ENCODE measurements at places on chromosomes 2 and 18.

DNA sequence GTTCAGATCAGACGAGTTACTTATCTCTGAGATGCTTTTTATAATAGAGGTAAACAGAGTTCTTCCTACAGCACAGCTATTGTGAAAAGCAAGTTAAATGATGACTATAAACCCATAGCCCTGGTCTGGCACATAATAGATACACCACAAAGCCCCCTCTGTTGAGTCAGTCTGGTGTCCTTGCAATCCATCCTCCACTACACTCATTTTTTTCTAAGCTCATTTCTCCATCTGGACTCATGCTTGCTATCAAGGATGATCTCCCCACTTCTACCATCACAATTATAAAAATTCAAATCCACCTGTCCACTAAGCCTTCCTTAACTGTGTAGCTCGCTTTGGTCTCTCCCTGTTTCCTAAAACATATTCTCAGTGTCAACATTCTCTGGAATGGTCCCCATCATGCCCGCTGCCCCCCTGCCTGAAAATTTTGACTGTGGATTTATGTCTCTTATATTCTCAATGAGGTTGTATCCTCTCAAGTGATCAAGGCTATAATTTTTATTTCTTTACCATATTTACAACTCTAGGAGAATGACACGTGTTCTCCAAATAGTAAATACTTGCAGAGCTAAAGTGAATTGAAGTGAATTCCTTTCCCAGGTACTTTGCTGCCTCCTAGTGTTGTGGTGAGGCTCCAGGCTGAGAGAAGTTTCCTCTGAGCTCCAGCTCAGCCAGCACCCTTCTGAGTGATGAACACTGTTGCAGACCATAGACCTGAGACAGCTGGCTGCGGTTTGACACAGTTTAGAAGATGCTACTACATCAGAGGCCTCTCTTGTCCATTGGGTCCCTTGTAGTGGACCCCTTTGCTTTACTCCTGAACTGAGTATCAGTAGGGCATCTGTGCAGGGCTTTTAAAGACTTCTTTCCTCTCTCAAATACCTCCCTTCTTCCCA is 108.7 kb downstream of the DPP10 start:
- no peak for DNase-seq

- no peak for DNase-seq
These were observed 140.1 kb downstream of the ACOXL start for GRCh38 chr2:110872521-110872920.

GRCh38 chr2:16960579-16960978 is 294.9 kb upstream of the CYRIA start:
- DNase-seq, result no peak

DNA sequence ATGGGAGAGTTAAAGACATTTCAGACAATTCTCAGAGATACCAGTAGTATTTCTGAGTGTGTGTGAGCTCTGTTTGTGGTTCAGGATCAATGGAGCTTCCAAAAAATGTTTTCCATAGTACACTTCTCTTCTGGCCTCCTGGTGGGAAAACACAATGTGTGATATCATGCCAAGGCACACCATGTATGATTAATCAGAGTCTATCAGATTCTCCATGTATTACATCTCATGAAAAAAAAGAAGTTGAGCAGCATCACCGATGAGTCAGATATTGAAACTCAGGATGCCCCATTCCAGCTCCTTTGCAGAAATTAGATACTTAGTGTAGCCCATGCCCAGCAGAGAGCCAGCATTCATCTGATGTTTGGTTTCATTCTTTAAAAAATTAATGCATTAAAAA is 620.3 kb upstream of the POU3F3 start:
- DNase-seq, result no peak

DNA sequence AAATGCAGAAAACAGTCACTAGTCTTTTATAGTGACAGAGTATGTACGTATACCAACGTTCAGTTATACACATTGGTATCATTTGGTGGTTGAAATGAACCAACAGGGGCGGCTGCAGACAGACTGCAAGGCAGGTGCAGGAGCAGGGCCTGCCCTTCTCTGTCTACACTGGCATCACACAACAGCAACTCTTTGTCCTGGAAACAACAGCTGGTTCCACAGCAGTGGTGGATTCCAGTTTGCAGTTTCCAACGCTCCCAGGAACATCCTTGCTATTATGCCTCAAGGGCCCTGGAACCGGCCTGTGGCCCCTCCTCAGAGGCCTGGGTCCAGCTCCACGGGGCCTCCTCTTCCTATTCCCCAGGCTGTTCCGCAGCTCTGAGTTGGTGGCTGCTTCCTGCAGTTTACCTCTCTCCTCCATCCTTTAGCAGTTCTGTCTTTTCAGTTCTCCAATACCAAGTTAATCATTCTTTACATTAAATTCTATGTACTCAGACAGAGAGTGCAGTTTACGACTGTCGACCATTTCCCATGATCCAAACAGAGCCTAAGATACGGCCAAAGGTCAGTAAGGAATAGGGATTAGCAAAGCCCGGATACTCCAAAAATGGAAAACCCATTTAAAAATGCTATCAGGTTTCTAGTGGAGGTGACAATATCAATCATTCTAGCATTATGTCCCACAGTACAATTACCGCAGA is 87.8 kb downstream of the NOL10 start:
- no peak for DNase-seq
